ENCODE measurements at places on chromosomes 16 and 17.

- no peak for DNase-seq
Measured at GRCh38 chr16:55323637-55324271, at the start of gene IRX6. TSS of gene IRX6 (plus strand) at chr16:55324203. CDS start at chr16:55325092, 889 bp downstream.

DNA sequence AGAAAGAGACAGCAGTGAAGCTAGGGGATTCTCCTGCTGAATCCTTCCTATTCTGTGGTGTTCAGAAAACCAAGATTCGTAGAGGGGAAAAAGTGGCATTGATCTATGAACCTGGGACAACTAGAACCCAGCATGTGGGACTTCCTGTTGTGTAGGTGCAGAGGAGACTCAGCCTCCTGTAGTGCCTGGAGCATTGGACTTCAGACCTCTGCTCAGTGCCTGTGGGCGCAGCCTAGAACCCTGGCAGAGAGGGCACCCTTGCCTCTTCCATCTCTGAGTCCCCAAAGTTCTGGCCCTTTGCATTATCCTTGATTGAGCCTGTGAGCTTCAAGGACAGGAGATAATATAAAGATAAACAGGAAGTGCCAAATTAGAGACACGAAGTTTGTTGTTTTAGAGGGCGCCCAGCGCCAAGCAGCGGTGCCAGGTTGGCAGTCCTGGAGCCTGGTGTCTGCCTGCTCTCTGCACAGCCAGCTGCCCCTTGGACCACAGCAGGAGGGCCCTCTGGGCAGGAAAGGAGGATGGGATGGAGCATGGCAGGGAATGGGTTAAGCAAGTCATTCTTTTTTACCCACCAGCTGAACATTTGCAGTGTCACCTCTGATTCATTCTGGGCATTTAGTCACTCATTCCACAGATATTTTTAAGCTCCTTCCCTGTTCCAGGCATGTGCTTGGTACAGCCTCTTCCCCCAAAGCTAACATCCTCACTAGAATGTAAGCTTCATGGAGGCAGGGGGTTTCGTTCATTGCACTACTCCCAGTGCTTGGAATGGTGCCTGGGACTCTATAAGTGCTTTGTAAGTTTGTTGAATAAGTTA is 11.9 kb upstream of the SP6 start:
- DNase-seq: no peak

DNA sequence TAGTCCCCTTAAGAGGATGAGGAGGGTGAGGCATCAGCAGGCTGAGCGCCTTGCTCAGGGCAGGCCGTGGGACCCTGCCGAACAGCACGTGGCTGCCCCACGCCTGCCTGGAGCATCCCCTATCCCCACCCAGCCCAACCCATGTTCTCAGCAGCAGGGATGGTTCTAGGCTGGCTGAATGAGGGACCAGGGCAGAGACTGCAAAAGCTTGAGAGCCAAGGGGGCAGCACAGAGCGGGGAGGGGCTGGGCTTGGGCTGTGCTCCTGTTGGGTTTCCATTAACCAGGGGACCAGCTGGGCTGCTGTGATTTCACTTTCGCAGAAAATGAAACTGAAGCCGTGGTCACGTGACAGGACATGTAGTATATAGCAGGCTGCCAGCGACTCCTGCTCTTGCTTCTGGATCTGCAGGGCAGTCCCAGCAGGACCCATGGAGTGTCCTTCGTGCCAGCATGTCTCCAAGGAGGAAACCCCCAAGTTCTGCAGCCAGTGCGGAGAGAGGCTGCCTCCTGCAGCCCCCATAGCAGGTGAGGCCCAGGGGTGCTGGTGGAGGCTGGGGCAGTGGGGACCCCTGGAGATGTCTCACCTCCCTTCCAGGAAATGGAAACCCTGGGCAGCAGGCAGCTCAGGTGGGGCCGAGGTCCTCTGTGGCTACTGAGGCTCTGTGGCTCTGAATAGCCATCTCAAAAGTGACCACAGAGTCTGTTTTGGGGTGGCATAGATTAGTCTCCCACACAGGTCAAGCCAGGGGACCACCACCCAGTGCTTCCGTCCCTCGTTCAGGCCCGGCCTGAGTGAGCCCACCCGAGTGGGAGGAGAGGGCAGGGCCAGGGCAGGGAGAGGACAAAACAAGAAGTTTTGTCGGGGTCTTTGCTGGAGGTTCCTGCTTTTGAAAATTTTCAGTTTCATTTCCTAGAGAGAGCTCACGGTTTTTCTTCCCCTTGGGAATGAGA is 2.9 kb downstream of the RNF213 start:
- DNase-seq: peak; percentile 76

DNA sequence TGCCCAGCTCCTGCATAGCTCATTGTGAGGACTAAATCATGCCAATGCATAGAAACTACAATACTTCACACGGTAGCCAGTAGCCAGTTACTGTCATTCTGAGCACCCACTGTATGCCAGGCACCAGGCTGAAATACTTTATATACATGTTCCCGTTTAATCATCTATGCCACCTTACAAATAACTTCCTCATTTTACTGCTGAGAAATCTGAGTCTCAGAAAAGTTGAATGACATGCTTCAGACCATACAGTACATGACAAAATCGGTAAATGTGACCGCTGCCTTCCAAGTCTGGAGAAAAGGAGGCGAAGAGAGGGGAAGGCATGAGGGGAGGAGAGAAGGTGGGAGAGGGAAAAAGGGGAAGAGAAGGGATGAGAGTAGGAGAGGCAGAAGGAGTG is 9.2 kb upstream of the TLCD3B start:
- DNase-seq: no peak

GRCh38 chr16:883340-883739 is 82.8 kb upstream of the GNG13 start:
- DNase-seq: no peak

- DNase-seq: peak; percentile 99
Measured at GRCh38 chr16:1991948-1992703, 2.4 kb downstream of the SYNGR3 start.

DNA sequence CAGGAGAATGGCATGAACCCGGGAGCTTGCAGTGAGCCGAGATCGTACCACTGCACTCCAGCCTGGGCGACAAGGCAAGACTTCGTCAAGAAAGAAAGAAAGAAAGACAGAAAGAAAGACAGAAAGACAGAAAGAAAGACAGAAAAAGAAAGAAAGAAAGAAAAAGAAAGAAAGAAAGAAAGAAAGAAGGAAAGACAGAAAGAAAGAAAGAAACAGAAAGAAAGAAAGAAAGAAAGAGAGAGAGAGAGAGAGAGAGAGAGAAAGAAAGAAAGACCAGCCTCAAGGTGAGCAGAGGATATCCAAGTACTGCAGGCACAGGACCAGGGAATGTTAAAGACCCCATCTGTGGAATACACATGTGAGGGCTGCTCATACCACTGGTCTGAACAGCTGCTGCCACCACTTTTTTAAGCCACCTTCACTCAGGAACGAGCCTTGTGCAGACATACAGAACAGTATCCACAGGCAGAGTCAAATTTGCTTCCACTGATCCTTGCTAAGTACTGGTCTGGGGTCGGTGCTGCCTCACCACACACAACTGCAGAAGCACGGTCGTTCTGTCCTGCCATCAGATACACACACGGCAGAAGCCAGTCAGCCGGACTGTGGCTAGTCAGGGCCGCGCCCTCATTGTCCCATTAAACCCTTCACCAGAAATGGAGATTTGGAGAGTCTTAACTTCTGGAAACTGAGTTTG is 7.7 kb downstream of the RAB5C start:
- DNase-seq: no peak

GRCh38 chr16:55411231-55411630 is 67.8 kb upstream of the MMP2 start:
- DNase-seq: no peak

GRCh38 chr17:12839042-12839441 is 49.7 kb downstream of the ARHGAP44 start:
- no peak for DNase-seq

GRCh38 chr16:4850211-4850610 is 2.9 kb downstream of the UBN1 start:
- DNase-seq: no peak

GRCh38 chr16:9334103-9334502 is 242.7 kb downstream of the HAPSTR1 start:
- DNase-seq: no peak

DNA sequence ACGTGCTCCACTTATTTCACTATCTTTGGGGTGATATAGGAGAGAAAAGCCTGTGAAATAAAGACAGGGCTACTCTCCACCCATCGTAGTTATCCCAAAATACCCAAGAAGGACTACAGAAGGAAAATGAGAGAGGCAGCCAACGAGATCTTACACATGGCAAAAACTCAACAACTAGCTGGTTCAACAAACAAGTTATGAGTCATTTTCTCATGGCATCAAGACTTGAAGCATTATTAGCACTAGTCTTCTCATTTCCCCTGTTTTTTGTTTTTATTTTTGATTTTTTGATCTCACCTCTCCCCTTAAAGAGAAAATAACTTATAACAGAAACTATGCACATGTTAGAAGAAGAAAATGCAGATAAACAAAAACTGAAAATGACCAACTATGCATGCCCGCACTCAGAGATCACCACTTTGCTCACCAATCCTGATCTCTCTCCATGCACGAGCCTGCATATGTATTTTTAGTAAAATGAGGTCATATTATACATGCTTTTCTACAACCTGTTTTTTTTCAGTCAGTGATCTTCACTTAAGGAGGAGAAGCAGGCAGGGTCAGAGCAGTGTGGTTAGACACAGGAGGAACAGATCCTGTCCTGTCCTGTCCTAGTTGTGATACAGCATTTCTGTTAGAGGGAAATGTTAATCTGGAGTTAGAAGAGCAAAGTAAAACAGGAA is 22.8 kb downstream of the FAM117A start:
- no peak for DNase-seq

DNA sequence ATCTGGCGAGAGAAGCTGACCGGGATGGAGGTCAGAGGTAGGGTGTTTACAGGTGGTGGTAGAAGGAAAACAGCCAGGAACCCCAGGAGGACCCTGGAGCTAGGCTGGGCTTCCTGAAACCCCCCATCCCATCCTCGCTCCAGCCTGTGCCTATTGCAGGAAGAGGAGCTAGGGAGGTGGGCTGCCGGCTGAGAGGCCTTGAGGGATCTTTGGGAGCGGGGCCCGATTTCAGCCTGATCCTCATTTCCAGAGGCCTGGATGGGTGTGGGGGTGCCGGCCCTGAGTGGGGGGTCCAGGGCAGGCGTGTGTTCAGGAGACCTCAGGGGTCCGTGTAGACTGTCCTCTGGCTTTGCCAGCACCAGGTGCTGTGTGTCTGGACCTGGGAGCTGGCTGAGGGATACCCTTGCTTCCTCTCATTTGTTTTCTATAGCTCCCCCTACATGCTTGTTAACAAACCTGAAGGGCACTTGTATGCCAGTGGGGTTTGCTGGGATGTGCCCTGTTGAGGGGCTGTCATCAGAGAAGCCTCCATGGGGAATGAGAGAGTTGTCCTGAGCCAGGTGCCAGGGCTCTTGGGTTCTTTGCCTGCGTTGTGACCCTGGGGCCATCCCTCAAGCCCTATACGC is 18.9 kb upstream of the RAP1GAP2 start:
- no peak for DNase-seq

DNA sequence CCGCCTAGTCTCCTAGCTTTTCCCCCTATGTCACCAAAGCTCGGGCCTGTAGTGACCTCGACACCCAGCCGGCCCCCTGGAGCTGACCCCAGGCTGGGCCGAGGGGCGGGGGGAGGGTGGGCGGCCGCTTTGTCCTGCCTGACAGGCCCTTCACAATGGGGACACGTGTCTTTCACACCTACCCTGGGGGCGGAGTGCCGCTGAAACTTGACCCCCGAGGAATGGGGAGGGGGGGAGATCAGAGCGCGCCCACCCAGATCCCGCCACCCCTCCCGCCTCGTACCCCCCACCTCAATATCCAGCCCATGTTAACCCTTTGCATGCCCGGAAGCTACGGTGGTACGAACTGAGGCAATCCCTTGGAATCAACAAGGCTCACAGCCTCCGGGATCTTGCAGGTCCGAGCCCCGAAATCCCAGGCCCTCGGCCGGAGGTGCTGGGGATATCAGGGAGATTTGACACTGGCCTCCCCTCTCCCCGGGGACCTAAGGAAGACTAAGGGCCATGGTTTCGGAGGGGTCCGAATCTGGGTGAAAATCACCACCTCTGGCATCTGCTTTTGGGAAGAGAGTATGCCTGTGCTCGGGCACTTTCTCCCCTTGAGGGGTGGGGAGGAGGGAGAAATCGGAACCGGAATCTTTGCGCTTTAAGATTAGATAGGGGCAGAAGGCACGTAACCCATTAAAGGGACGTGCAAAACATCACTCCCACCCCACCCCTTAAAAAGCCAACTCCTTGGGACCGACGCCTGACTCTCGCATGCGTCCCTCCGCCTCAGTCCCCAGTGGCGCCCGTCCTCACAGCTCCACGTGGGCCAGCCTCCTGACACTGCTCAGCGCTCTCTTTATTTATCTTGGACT is 2.6 kb downstream of the NOG start:
- DNase-seq: no peak

DNA sequence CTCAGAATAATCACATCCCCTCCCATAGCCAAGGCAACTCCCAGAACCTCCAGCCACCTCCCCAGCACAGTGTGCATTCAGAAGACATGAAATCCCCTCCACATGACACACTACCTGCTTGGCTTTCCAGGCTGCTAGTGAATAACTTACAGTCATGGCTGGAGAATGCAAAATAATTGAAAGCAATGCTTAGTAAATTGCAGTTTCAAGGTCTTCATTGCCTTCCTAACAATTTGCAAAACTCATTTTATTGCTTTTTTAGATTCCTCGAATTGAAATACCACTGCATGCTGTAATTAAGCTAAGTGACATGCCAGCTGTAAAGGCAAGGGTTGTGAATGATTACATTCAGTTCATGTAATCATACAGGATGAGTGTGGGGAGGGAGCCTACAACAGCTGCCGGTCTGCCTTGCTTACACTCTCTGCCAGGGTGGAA is 29.0 kb upstream of the HOXB13 start:
- DNase-seq: no peak

GRCh38 chr16:21937336-21937829 is 15.8 kb upstream of the UQCRC2 start:
- no peak for DNase-seq

DNA sequence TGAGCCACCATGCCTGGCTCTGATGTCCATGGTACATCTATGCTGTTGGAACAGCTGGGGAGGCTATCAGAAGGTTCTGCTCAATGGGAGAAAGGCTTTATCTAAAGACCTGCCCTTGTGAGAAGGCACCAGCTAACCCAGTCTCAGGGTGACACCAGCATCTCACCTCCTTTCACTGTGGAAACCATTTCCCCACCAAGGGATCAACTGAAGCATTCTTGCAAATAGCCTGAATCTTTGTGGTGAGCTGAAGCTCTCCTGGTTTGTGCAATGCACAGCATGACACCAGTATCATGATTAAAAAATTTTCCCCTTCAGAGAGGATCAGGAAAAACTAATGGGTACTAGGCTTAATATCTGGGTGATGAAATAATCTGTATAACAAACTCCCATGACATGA is 5.1 kb downstream of the CCL18 start:
- DNase-seq: no peak

All from T-helper 2 cell (primary cell).